ENCODE measurements at places on chromosomes 2 and 18.

- DNase-seq = no peak
Observed at GRCh38 chr2:109475531-109476210, 138.1 kb downstream of the SEPTIN10 start.

GRCh38 chr2:227829337-227829736 lies 15.7 kb downstream of the CCL20 start:
- no peak for DNase-seq

- DNase-seq = no peak
Observed at GRCh38 chr2:144026753-144027152, 493.2 kb downstream of the ZEB2 start.

GRCh38 chr2:73268830-73269685 lies 15.2 kb downstream of the FBXO41 start:
- DNase-seq = no peak

DNA sequence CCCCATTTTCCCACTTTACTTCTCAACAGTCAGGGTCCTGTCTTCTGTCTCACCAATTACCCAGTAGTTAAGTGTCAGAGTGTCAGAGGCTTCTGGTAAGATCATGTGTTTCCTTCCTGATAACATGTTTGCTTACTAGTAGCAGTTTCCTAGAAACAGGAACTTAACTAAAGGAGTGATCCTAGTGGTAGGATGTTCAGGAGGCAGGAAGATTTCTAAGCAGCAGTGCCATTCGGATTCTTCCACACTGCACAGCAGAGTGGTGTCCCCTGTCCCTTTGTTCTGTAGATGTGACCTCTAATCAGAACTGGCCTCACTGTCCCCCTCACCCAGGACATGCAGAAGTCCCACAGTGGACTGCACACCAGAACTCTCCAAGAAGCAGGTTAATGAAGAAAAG lies 221.8 kb upstream of the OSR1 start:
- DNase-seq = no peak

DNA sequence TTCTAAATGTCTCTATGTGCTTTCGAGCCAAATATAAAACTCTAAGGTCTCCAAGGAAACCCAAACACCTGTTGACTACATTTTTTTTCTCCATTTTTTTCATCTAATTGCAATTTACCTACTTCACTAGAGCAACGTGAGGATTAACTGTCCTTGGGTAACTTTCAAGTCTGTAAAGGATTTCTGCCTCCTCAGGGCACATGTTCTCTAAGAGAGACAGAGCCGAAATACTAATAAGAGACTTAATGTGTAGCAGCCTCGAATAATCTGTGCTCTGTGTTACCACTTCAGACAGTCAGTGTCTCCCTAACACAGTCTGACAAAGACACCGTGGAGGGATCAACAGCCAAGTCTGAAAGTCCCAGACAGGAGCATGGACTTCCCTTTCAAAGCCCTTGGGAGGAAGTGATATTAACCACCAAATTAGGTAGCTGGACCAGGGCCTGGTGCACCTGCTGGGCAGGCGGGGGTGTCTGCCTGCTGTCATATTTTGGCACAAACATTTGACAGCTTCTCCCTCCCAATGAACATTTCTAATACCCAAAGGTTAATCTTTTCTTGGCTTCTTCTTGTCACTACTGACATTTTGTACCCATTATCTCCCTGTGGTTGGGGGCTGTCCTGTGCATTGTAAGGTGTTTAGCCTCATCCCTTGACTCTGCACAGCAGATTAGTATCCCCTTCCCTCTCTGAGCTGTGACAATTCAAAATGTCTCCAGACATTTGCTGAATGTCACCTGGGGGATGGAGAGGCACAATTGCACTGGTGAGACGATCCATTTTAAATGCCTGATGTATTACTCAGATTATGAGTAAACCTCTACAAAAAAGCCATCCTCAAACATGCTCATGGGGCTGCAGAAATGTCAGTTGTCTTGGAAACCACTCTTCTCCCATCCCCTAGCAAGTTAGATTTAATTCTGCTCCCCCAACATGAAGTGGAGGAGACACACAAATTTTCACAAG lies 45.7 kb upstream of the LYPD1 start:
- no peak for DNase-seq

DNA sequence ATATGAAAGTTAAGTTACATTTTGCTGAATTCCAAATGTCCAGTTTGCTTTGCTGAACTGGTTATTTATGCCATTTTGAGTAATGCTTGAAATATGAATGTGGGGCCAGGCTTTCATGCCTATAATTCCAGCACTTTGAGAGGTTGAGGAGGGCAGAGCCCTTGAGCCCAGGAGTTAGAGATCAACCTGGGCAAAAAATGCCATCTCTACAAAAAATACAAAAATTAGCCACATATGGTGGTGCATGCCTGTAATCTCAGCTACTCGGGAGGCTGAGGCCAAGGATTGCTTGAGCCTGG lies 101.2 kb upstream of the ITGA6 start:
- no peak for DNase-seq

GRCh38 chr2:225466891-225467604 lies 67.5 kb downstream of the NYAP2 start:
- DNase-seq = no peak

DNA sequence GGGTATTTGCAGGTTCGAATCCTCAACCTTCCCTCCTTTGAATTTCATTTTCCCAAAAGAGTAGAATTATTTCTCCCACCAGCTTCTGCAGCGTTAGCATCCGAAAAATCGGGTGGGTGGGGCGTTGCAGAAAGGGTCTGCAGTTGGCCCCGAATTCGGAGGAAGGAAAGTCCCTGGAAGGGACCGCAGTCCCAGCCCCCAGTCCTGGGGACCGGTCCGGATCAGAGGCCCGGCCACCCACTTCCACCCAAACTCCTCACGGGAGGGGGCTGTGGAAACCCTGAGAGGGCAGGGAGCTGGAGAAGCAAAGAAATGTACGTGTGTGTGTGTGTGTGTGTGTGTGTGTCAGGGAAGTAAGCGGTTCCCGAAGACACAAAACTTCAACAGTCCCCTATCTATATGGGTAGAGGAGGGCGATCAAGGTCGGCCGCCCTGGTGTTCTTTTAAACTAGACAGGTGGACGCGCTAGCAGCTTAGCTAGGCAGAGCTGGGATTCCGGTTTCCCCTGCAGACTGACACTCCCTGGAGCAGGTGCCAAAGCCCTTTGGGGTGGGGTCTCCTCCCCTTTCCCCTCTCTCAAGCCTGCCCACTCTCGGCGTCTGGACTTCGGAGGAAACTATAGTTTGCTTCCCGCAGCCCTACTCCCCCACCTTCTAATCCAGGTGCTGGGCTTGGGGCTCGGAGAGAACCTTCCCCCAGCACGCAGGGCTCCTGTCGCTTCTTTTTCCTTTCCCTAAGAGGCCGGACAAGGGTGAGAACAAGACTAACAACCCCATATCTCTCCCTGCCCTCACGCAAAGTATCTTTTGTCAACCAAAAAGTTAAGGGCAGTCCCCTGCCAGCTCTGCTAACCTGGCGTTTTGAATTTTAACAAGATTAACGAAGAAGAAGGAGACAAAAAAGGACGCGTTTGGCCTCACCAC lies 4.8 kb upstream of the ONECUT2 start:
- no peak for DNase-seq

DNA sequence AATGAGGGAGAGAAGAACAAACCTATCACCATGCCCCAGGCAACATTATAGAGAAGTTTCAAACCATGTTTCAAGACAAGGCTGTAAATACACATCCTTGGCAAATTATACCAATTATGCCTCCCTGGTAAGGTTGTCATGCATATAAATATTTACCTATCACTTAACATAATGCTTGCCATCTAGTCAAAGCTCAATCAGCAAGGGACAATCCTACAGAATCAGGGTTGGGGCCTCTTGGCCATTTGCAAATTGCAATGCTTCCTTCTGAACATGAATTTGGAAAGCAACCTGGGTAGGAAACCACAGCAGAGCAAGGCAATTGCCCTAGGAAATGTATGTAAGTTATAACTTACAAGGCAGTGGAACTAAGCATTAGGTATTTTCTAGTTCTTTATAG lies 907.2 kb upstream of the CDH2 start:
- no peak for DNase-seq

- DNase-seq = no peak
Observed at GRCh38 chr2:46487667-46488335, 8.4 kb downstream of the TMEM247 start.

DNA sequence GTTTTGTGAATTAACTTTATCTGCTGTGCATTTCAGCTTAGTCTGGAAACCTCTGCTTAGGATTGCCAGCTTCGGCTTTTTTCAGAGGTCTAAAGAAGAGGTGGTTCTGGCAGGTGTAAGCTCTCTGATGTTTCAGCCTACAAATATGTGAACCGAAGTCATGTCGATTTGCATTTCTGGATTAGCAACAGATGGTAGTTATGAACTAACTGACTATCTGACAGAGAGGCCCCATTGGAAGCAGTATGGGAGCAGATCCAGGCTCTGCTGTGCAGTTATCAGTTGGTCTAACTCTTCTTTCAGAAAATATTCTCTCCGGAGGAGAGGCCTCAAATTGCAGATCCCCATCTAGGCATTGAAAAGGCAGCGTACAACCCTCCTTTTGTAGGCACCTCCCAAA lies 32.7 kb upstream of the SPRED2 start:
- no peak for DNase-seq

- DNase-seq = no peak
Observed at GRCh38 chr2:239073270-239073669, 225.4 kb downstream of the TWIST2 start.

DNA sequence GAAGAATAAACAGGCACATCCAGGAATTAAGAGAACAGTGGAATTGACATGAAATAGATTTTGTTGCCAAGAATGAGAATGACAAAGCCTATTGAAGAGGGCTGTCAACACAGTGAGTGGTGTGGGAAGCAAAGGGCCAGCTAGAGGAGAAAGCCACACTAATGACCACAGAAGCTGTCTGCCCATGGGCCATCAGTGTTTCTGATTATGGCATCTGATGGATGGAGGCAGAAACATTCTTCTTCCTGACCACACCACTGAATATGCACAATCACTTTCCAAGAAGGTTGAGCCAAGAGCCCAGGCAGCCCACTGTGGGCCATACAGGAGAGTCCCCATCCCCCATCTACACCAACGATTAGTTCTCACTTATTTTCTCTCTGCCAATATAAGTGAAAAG lies 146.0 kb upstream of the SH3BP4 start:
- DNase-seq = no peak

GRCh38 chr2:108139521-108139920 lies 100.2 kb upstream of the SULT1C3 start:
- DNase-seq = no peak

DNA sequence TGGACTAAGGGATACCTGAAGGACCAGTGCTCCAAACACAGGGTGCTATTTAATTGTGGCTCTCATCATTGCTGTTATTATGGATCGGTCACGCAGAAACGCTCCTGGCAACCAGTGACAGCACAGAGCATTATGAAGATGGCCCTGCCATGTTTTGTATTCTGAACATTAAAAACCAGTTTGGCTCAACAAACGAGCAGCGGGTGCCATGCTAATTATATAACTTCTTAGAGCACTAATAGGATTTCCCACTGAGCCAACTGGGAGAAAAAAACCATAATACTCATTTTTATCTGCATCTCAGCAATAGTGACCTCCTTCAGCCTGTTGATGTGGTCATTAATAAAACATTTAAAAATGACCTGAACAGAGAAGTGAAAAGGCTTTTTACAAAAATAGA lies 212.8 kb downstream of the STK39 start:
- no peak for DNase-seq

- no peak for DNase-seq
Observed at GRCh38 chr18:24584813-24585212, 124.4 kb downstream of the HRH4 start.

GRCh38 chr2:65360441-65360840 lies 72.0 kb downstream of the SPRED2 start:
- no peak for DNase-seq

- DNase-seq = no peak
Observed at GRCh38 chr18:8984131-8984721, 118.3 kb upstream of the NDUFV2 start.

GRCh38 chr18:59087391-59087790 lies 52.3 kb upstream of the SEC11C start:
- DNase-seq = no peak

- no peak for DNase-seq
Observed at GRCh38 chr2:99762714-99763113, 272.9 kb upstream of the REV1 start.

DNA sequence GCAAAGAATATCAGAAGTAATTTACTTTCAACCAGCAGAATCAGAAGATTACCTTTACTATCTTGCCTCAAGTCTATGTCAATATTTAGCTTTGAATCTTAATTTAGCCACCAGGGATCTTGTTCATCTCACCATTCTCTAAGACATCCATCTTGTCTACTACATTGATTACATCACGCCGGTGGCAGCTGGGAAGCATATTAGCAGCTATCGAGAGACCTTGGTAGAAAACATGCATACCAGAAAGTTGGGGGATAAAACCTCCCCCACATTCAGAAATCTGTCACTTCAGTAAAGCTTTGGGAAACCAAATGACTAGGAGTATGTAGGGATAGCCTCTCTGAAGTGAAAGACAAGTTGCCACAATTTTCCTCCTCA lies 703.8 kb upstream of the FSHR start:
- no peak for DNase-seq

GRCh38 chr18:58169472-58169871 lies 125.4 kb downstream of the NEDD4L start:
- no peak for DNase-seq

- no peak for DNase-seq
Observed at GRCh38 chr2:191257934-191258333, 12.7 kb downstream of the MYO1B start.

GRCh38 chr18:6521803-6522418 lies 107.2 kb upstream of the L3MBTL4 start:
- peak; percentile 3 for DNase-seq

GRCh38 chr2:64329848-64330247 lies 124.1 kb upstream of the LGALSL start:
- no peak for DNase-seq

DNA sequence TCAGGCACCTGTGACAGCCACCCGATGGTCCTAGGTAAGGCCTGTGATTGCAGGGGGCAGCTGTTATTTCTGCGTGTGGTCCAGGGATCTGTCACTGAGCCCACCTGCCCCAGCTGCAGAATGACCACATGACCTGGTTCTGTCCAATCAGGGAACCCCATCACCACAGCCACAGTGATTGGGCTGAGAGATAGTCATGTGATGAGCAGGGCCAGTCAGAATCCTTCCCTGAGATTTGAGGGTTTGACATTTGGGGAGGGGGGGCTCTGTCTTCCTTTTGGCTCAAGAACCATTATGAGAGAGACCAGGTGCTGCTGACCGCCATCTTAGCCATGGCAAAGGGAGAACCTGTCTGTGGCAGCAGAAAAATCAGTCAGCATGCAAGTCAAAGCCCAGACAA lies 147.2 kb downstream of the SMAD7 start:
- no peak for DNase-seq

- no peak for DNase-seq
Observed at GRCh38 chr2:23121968-23122648, 262.9 kb upstream of the KLHL29 start.

DNA sequence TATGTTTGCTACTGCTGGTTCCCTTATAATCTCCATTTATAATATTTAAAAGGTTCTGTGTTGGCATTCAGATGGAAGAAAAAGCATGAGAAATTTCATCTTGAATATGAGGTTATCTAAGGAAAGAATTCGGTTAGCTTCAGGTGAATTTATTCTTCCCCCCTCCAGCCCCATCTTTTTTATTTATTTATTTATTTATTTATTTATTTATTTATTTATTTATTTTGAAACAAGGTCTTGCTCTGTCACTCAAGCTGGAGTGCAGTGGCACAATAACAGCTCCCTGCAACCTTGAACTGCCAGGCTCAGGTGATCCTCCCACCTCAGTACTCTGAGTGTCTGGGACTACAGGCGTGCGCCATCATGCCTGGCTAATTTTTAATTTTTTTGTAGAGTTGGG lies 95.5 kb upstream of the VWC2L start:
- DNase-seq = no peak

All from GM12892 (cell line).